Thoracic aorta (tissue), 2 donors: ENCODE measurements at places on chromosomes 16 and 17.

DNA sequence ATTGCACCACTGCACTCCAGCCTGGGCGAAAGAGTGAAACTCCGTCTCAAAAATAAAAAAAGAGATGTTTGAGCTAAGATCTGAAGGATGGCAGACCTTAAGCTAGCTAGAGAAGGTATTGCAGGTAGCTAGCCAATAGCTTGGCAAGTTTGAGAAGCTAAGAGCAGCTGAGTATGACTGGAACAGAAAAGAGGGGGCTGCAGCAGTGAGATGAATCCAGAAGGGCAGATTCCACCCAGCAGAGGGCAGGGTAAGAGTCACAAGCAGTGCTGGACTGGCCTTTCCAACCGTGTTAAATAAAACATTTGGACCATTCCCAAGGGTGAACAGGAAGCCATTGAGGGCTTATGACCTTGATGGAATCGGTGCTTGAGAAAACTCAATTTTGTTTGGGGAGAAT lies 5.7 kb upstream of the PHAF1 start:
- no peak for DNase-seq

- DNase-seq, result no peak
These were observed 113.2 kb downstream of the SPECC1 start for GRCh38 chr17:20122254-20122879.

DNA sequence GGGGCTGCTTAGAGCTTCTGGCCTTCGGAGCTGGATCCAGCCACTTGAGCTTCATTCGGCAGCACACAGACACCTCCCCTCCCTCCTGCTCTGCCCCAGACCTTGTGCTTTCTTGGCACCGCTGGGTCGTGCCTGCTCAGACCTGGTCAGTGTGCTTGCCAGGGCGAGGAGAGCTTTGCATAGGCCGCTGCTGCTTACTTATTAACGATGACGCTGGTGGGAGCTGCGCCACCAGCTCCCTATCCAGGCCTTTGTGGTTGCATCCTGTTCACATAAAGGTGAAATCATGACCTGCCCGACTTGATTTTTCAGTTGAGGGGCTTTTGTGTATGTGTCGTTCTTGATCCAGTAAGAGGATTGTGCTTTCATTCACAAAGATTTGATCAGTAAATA lies 101.1 kb downstream of the MSI2 start:
- DNase-seq, result no peak

GRCh38 chr17:57752031-57752905 lies 7.2 kb upstream of the CCDC182 start:
- DNase-seq, result no peak

DNA sequence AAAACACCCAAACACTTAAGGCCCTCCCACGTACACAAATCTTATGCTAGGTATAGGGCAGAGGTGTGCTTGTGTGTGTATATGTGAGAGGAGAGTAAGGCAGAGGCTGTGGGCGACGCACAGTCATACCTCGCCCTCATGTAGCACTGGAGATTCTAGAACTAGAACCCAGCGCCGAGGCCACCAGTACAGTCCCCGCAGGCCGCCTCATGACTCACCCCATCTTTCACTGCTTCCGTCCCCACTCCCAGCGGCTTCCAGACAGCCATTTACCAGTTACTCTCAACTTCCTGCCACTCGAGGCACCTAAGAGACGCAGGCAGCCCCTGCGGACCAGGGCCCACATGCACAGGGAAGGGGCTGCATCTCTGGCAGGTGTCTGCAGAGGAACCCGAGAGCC lies 23.2 kb upstream of the CYTH1 start:
- no peak for DNase-seq

GRCh38 chr17:66025551-66025950 lies 166.4 kb downstream of the CEP112 start:
- DNase-seq, result no peak

DNA sequence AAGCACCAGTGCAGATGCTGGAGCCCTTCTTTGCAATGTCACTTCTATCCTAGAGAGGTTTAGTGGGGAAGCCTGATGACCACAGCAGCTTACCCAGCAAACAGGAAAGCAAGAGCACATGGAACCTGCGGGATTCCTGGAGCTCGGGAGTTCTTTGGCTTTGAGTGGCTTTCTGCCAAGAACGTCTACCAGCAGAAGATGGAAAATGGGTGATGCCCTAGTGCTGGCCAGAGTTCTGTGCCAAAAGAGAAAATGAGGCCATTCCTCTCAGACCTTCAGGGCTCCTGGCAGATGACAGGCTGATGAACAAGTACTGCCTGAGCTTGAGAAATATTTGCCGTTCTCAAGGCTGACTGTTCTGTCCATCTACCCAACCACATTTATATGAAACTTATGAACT lies 332.1 kb upstream of the CCL2 start:
- DNase-seq, result no peak

- DNase-seq, result no peak
These were observed 3.6 kb upstream of the TMEM92 start for GRCh38 chr17:50270435-50271362.

DNA sequence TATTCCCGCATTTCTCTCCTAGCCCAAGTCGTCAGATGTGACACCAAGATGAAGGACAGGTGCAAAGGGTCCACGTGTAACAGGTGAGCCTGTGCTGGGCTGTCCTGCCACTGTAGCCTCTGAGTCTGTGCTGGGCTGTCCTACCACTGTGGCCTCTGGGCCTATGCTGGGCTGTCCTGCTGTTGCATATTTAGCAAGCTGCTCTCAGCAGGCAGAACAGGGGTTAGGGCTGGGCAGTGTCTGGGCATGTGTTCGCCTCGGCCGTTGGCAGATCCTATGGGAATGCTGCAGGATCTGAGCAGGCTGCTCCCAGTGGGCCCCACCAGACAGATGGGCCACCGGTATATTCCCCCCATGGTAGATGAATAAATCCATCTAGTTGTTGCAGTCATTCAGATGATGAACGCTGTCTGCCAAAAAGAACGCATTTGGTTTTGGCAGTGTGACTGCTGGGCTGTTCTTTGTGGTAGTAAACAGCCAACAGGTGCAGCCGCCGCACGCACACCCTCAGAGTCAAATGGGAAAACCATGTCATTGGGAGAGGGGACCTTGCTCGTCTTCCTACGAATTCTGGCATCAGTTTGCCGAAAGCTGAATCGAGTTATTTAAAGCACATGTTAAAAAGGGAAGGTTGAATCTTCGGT lies 49.2 kb downstream of the CRISPLD2 start:
- no peak for DNase-seq

DNA sequence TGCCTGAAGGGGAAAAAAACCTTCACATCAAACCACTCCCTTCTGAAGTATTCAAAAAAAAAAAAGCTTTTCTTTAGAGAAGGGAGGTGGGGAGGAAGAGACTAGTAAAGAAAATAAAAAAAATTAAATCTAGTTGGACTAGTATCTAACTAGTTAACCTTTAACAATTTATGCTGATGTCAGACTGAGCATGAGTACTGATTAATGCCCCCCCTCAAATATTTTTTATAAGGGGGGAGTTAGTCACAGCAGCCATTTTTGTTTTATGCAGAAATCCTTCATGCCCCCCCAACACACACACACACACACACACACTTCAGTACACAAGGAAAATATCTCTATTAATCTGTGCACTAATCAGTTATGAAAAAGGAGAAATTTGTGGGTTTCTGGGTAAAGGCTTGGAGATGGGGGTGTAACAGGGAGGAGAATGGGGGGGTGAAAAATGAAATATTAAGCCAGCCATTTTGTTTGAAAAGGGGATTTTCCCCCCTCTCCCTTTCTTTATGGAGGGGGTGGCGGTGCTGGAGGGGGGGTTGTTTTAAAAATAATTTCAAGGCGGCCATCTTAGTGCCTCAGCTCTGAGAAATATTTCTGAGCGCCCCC lies 4.7 kb upstream of the CHD3 start:
- DNase-seq, result no peak

DNA sequence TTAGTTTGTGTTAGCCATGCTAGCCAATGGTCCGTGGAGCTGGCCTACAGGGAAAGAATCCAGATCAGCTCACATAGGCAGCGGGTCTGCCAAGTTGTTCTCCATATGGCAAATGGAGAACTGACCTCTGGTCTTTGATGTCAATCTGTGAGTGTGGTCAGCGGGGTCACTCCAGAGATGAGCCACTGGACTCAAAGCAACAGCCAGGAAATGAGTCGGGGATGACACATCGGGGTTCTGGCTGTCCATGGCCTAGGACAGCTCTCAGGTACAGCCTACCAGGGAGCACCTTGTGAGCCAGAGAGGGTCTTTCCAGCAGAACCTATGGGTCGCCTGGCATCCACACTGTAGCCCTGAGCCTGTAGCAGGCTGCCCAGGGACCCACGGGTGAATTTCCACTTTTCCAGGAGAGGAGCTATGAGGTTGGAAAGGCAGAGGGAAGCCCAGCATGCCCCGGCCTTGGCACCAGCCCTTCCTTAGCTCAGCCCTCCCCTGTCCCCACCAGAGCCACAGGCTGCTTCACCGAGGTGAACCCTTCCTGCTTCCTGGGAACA lies 203.0 kb upstream of the TNRC6C start:
- no peak for DNase-seq

- no peak for DNase-seq
These were observed 328.1 kb downstream of the C16orf95 start for GRCh38 chr16:86988920-86989696.

DNA sequence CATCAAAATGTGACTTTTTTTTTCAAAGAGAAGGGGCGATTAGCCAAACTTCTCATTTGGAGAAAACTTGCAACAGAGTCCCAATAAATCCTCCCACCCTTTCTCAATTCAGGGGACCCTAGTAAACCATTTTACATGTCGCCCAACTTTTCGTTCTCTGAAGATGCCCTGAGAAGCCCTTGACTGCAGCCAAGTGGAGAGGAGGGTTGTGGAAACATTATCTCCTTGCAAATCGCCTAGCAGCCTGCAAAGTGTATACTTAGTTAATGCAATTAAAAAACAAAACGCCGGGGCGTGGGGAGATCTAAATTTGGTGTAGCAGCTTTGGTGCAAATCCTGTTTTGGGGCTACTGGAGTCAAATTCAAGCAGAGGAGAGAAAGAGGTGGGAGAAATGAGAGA lies 1.2 kb upstream of the SHISA9 start:
- no peak for DNase-seq

DNA sequence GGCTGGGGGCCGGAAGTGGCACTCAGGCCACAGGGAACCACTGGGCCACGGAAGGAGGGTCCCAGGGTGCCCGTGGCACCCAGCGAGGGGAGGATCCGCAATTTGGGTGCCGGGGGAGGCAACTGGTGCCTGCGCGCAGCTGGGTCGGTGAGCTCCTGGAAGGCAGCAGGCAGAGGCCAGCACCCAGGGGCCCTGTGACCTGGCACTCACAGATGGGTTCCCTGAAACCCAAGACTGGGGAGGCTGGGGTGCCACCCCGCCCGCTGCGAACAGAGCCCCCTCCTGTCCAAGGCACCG lies 663 bp downstream of the SSTR5 start:
- no peak for DNase-seq

GRCh38 chr17:38747463-38748148 lies 530 bp downstream of the PCGF2 start:
- DNase-seq, result no peak

- DNase-seq, result no peak
These were observed 95.2 kb downstream of the MAF start for GRCh38 chr16:79505344-79505743.

DNA sequence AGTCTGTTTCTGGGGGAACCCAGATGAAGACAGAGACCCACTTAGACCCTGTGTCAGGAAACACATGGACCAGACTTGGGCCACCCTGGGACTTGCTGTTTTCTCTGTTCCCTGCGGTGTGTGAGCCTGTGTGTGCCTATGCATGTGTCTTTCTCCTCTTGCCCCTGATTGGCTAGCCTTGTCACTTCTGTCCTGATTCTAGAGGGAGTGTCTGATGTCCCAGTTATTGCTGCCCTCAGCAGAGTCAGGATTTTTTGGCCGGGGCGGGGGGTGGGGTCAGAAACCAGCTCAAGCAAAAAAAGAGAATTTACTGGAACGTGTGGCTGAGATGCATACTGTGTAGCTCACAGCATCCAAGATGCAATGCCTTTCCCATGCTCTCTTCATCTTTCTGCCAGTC lies 30.5 kb downstream of the PLCG2 start:
- no peak for DNase-seq

DNA sequence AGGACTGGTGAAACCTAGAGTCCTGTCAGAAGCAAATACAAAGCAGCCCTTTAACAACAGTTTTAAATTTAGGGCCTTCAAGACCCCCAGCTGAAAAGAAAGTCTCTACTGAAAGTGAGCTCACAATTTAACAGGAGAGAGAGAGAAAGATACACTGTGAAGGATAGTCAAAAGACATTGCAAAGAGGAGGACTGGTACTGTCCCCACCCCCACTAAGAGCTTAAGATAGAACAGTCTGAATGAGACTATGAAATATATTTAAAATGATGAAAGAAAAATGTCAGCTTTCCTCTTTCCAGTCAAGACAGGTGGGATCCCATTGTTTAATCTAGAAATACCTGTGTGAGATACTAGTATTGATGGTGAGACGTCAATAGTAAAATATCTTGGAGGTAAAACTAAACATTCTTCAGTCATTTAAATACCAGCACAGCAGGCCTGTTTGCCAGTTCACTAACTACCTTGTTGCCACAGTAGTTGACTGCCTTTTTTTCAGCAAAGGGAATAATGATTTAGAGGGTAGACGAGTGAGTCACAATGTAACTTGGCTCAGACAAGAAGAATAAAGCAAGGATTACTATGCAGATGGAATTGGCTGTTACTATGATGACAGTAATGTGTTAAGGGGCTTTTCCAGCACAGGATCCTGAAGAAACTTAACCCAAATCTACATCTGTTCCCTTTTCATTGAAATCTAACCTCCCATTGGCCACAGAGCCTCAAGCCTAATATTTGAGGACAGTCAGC lies 47.2 kb upstream of the RASL10B start:
- no peak for DNase-seq

DNA sequence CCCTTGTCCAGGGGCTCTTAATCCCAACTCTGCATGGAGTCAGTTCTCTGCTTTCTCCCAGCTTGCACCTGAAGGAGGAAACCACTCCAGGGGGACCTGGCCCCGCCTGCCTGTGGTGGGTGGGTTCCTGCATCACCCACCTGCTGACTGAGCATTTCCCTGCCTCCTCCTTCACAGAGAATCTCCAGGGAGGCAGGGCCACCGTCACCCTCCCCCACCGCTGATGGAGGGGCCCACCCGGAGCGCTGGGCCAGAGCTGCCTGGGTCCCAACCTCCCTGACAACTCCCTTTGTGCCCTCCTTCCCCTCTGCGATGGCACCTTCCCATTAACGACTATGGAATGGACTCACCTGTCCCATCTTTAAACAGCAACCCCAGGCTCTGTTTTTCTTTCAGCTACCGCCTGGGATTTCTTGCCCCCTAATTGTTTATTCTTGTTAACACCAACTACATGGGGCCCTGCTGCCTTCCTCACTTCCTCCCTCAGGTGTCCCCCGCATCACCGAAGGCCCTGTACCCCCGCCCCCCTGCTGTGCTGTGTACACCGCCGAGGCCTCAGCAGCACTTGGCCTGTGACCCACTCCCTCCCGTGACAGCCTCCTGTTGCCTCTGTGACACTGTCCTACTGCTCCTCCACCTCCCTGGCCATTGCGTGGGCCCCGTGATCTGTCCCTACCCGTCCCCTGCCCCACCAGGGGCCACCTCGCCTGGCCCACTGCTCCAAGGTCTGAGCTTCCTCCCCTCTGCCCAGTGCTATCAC lies 842 bp upstream of the TEDC2 start:
- DNase-seq, result no peak

GRCh38 chr17:66915204-66915611 lies 49.3 kb upstream of the CACNG4 start:
- no peak for DNase-seq
